ENCODE measurements at places on chromosomes 16 and 17.
A peak's percentile ranks its signal among the peaks of the same experiment; 100 is the strongest.

DNA sequence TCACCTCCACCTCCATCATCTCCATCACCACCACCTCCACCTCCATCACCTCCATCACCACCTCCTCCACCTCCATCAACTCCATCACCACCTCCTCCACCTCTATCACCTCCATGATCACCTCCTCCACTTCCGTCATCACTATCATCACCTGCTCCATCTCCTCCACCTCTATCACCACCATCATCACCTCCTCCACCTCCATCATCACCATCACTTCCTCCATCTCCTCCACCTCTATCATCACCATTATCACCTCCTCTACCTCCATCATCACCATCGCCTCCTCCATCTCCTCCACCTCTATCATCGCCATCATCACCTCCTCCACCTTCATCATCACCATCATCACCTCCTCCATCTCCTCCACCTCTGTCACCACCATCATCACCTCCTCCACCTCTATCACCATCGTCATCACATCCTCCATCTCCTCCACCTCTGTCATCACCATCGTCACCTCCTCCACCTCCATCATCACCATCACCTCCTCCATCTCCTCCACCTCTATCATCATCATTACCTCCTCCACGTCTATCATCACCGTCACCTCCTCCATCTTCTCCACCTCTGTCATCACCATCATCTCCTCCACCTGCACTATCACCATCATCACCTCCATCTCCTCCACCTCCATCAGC lies 27.0 kb downstream of the ADGRG5 start:
- DNase-seq, result no peak

DNA sequence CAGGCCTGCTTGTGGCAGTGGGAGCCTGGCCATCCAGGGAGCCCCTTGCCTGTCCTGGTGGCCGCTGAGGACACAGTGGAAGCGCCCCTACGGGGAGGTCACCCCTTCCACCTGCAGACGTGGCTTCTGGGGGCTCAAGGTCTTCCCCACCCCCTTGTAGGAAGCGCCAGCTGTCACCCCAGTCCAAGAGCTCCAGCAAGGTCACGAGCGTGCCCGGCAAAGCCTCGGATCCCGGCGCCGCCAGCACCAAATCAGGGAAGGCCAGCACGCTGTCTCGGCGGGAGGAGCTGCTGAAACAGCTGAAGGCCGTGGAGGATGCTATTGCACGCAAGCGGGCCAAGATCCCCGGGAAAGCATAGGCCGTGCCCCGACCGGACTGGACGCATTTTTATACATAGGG lies 7.4 kb upstream of the IL17C start:
- no peak for DNase-seq

DNA sequence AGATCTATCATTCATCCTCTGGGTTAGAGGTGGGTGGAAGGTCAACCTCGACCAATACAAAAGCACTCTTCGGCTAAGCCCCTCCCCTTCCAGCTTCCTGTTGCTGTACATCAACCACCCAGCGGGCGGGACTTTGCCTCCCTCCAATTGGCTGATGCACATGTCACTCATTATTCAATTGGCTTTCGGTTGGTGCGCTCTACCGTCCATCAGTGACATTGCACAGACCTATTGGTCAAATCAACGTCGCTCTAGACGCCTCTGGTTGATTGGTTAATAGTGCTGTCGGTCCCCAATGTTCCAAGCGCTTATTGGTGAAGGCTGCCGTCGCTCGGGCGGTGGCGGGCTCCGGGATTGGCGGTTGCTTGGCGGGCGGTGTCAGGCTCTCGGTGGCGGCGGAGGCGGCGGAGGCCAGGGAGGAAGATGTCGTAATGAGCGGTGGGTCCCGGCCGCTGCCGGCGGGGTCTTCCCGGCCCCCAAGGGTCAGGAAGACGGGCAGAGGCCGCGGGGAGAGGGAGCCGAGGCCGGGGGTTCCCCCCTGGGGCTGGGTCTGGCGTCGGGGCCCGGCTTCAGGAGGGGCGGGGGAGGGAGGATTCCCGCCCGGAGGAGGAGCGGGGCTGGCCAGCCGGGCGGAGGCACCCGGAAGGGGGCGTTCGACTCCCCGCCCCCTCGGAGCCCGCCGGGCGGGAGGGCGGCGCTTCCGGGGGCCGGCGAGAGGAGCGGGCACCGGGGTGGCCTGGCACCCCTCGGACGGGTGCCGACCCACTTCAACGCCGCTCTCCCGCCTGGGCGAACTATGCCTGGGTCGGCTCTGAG lies at the start of gene SP2:
TSS of gene SP2 (plus strand) at position 381 of the 816 bp plus-strand sequence. CDS start at position 432, 51 bp downstream.
- DNase-seq, result peak; percentile 100

DNA sequence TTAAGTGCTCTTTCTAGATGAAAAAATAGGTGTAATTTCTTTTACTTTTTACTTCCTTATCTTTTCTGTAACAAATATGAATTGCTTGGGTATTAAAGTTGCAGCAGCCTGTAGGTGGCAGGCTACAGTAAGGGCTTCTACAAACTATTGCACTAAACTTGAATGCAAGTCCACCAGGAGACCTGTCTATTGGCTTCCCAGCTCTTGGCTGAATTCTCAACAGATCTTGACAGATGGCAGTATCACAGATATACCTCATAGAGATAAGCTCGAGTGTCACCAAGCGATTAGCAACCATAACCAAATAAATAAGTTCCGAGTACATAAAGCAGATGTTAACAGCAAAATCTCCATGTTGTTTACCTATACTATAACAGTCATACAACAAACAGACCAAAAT lies 5.9 kb downstream of the BBS2 start:
- peak; percentile 26 for DNase-seq

DNA sequence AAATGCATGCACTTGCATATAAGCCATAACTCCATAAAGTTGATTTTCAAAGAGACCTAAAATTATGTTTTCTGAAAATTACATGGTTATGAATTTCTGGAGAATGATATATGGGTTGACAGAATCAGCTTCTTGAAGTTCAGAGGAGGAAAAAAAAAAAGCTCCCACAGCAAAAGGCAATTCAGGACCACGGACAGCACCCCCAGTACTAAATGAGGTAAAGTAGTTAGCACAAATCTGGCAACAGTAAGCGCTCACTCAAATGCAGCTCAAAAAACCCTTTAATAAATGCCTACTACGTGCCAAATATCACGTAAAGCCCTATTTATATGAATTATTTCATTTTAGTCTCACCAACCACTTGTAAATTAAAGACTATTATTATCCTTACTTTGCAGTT lies 135.2 kb downstream of the SHISA9 start:
- DNase-seq, result no peak

- no peak for DNase-seq
Measured at GRCh38 chr17:57874058-57874419, 24.2 kb upstream of the MRPS23 start.
